ENCODE measurements at places on chromosomes 12 and 14.

DNA sequence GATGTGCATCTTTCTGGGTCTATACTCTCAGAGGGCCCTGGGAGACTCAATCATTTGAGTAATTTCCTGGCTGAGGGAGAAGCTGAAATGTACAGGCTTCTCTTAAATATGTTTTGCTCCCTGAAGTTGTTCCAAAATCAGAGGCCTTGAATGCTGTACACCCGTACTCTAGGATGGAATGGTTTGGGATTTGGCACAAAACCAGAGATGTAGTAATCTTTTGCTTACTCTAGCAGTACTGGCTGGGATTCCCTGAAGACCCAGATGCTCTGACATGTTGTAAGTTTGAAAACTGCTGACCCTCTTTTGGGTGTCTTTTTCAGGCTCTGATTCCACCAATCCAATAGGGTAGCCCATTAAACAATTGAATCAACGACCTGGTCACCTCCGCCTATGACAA lies 10.4 kb downstream of the ACACB start:
- no peak for DNase-seq

DNA sequence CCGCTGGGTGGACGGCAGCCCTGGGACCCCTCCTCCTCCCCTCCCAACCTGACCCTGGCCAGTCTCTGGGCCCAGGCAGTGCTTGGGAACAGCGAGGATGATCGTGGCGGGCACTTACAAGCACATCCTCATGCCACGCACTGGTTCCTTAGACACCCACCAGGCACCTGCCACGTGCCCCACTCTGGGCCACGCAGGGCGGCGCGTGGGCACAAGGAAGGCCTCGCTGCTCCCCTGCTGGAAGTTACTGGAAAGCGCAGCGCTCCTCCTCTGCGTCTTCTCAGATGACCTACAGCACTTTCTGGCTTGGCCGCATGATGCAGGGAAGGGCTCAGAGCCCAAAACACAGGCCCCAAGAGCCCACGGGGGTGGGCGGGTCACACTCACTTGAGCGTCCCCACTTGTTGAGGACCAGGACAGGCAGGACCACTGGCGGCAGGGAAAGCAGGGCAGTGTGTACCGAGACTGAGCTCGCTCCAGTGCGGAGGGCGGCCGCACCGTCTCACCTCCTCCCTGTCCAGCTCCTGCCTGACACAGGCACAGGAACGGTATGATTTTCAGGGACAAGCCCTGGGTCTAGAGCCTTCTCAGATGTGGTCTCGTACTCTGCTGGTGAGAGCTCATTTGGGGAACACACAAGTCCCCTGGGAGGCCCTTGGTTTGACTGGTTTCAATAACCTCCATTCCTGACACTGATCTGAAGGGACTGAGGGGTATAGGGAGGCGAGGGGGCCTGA lies 128.3 kb upstream of the EVL start:
- no peak for DNase-seq

- DNase-seq, result peak; percentile 60
Measured at GRCh38 chr14:64421166-64421565, 33.0 kb downstream of the MTHFD1 start.

- no peak for DNase-seq
Measured at GRCh38 chr14:60647081-60647836, 2.0 kb downstream of the SIX1 start.

DNA sequence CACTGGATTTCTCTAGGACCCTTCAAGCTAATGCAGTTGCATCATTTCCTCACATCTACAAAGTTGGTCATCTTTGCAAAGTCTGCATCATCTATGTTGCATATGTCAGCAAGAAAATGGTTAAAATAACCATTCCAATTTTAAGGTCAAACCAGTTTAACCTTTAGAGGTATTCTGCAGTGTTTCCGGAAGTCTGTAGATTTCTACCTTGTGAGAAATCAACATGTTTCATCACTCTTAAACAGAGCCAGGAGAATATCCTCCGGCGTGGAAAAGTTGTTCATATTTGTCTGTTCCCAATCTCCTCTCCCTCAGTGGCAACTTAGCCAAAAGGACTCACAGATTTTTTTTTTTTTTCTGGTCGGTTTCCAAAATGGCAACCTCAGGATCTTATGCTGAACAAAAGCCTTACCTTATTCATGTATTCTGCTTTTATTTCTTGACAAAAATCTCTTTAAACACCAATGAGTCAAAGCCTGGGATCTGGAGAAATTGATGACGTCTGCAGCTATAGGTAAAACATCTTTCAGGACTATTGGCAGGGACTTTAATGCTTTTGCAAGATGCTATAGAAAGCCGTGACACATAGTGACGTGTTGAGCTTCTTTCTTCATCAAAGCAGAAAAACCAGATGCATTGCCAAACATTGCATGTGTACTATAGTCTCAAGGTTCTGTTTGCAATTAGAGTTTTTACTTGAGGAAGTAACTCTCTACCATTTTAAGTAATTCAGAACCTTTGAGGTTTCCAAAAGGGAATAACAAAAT lies 16.0 kb upstream of the CDK17 start:
- peak; percentile 98 for DNase-seq

- DNase-seq, result no peak
Measured at GRCh38 chr12:52036587-52037171, 14.6 kb upstream of the NR4A1 start.

DNA sequence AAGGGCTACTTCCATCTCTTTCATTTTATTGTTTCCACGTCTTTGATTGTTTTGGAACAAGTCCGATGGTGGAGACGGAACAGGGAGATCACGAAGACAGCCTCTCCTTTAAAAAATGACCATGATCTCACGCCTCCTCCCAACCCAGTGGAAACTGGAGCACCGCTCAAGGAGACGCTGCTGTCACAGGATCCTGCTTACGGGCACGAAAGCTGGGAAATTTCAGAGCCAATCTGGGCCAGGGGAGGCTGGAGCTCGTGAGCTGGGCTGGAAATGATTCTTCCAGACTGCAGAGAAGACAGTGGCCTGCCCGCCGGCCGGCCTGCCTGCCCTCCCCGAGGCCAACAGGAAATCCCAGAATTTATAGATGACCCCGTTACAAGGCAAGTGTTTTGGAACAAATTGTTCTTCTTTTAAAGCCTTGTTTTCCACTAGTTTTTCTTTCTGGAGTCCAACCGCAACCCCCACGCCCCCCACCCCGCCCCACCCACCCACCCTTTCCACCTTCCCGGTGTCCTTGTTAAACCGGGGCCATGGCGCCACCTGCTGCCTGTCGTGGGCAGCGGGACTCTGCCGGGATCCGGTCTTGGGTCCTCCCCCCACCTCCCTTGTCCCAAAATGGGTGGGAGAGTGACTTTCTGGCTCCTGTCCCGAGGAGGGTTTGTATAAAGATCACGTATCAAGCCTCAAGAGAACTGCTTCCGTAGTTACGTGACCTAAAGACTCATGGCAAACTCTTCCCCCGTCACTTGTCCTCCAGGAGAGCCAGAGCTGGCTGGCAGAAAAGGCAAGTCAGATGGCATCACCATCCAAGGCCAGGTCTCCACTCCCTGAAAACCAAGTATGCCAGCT lies 40.3 kb downstream of the MAP1LC3B2 start:
- DNase-seq, result peak; percentile 72

DNA sequence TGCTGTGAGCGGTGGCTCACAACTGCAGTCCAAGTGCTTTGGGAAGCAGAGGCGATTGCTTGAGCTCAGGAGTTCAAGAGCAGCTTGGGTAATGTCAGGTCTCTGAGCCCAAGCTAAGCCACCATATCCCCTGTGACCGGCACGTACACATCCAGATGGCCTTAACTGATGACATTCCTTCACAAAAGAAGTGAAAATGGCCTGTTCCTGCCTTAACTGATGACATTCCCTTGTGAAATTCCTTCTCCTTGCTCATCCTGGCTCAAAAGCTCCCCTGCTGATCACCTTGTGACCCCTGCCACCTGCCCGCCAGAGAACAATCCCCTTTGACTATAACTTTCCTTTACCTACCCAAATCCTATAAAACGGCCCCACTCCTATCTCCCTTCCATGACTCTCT lies 48.6 kb downstream of the SLC25A47 start:
- no peak for DNase-seq

- no peak for DNase-seq
Measured at GRCh38 chr12:59398164-59398563, 197.7 kb upstream of the SLC16A7 start.

GRCh38 chr12:48151103-48151771 lies 6.1 kb downstream of the ASB8 start:
- DNase-seq, result no peak

All from skeletal muscle cell (primary cell).